ENCODE measurements at places on chromosomes 5 and 9. TPM values are rescaled to one million over a fixed set of nuclear protein-coding genes. Genes with fewer than 3 reads are reported as not detected.

Gene KCTD16
- total RNA-seq: 0.14 TPM

Gene SYNPO
- total RNA-seq: 0.92 TPM

Gene CMYA5
- 3.3 TPM for total RNA-seq

- no peak for DNase-seq
- H3K27me3 ChIP-seq: no peaks in the 10 kb centered on the region
- no peaks in the 10 kb centered on the region for H3K36me3 ChIP-seq
- no peaks in the 10 kb centered on the region for H3K4me1 ChIP-seq
- H3K27ac ChIP-seq: no peak overlapping the region
These were observed 391.0 kb upstream of the IRX2 start for GRCh38 chr5:3142261-3143027.

Data from Calu3 (cell line).